ENCODE measurements at places on chromosomes 7 and 10.

- DNase-seq, result no peak
Measured at GRCh38 chr10:62234077-62234605, 34.5 kb downstream of the RTKN2 start.

DNA sequence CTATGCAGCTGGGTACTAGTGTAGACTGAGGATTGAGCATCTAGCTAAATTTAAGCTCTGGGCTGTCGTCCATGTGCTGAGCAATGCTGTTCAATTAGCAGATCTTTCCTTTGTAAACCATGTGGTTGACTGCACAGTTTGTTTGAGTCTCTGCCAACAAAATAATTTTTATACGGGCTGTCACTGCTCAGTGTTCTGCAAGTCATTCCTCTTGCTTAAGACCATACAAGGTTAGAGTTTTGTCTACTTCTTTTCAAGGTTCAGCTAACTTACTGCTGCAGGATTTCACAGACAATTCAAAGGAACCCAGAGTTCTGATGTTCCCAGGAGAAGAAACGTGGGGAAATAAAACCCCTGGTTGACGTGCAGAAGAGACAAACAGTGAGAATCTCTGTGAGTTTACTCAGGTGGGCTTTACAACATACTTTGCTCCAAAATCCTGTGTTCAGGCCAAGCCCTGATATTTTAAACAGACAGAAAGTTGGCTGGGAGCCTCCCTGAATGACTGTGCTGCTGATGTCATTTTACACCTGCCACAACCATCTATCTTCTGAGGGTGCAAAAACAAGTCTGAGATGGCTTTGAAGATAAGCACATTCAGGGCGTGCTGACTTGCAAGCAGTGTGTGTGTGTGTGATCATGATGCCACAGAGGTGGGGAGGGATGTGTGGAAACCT is 177.1 kb upstream of the SVIL start:
- DNase-seq, result peak; percentile 68

DNA sequence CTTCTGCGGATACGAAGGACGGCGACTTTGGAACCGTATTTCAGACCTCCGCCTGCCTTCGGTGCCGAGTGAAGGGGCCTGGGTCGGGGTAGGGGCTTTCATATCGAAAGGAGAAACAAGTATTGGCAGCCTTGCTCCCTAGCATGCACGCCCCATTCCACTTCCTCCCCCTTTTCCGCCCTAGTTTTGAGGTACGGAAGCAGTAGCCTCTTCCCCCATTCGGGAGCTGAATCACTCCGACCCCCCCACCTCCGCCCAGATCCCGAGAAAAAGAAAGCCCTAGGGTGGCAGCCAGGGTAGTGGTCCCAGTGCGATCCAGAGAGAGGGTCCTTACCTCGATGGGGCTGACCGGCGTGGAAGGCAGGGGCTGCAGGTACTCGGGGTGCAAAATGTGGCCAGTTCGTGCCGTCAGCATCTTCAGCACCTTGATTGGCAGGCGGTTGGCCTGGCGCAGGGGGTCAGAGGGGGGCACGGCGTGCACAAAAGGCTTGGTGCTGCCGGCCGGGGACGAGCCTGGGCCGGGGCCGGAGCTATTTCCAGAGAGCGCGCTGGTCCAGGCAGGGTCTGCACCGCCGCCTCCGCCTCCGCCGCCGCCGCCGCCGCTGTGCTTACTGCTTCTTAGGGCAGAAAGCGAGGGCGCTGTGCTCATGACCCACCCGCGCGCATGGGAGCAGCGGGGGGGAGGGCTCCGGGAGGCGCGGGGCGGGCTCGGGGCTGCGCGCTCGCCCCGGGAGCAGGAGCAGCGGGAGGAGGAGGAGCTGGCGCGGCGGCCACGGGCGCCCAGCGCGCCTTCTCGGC is 594 bp downstream of the ZNF503 start:
- DNase-seq, result peak; percentile 75

DNA sequence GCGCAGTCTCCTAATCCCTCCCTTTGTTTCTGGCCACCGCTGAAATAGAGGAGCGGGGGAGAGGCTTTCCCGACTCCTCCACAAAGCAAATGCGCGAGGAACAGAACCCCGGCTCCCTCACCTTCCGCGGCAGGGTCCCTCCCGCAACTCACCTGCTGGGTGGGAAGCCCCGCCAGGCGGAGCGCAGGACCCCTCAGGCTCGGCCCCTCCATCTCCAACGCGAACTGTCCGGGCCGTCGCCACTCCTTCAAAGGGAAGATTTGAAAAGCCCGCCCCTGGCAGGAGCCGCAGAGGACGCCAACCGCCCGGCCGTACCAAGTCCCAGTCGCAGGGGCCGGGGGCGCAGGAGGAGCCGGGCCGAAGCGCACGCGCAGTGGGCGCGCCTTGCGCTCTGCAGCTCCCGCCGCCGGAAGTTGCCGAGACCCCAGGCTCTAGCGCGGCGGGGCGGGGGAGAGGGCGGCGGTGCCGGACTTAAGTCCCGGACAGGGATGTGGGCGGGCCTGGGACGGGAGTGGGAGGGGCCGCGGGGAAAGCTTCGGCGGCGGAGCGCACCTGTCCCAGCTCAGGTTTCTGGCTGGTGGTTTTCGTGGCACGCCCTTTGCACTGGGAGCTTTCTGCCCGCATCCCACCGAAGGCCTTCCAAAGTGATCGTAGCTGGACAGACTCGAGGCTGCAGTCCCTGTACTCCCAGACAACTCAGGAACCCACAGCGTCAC is at the start of gene RTKN2:
RTKN2 (minus strand) TSS at position 446 of the 716 bp plus-strand sequence; CDS start at position 212, 234 bp downstream.
- peak; percentile 87 for DNase-seq

- no peak for DNase-seq
Measured at GRCh38 chr7:90817846-90818245, 221.7 kb downstream of the CDK14 start.

DNA sequence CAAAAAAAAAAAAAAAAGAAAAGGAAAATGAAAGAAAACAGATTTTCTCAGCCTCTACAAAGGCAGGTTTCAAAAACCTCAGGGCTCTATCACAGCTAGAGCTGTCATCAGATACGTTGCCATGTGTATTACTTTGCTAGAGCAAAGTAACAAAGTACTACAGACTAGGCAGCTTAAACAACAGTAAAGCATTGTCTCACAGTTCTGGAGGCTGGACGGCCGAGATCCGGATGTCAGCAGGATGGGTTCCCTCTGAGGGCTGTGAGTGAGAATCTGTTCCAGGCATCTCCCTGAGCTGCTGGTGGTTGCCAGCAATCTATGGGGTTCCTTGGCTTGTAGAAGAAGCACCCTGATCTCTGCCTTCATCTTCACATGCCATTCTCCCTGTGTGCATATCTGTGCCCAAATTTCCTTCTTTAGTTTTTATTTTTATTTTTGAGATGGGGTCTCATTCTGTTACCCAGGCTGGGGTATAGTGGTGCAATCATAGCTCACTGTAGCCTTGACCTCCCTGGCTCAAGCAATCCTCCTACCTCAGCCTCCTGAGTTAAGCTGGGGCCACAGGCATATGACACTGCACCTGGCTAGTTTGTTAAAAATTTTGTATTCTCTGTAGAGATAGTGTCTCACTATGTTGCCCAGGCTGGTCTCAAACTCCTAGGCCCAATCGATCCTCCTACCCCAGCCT is 48.9 kb upstream of the KDM7A start:
- DNase-seq, result no peak

GRCh38 chr10:18497806-18498369 is 153.5 kb downstream of the NSUN6 start:
- no peak for DNase-seq

- DNase-seq, result no peak
Measured at GRCh38 chr10:108783897-108784296, 1139.4 kb downstream of the XPNPEP1 start.

DNA sequence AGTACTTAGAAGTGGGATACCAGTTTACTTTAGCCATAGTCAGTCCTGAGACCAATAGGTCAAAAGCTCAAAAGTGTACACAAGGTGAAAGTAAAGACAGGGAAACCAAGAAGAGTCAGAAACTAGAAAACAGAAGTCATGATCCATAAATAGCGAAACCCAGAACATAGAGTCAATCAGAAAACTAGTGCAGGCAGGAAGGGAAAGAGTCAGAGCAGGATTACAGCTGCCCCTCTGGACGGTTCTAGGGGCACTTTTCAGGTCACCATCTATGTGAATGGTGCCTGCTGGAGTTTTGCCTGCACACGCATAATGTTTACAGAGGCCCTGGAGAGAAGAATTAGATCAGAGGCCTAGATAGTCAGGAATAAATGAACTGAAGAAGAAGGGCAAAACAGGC is 22.4 kb upstream of the DMTF1 start:
- no peak for DNase-seq

DNA sequence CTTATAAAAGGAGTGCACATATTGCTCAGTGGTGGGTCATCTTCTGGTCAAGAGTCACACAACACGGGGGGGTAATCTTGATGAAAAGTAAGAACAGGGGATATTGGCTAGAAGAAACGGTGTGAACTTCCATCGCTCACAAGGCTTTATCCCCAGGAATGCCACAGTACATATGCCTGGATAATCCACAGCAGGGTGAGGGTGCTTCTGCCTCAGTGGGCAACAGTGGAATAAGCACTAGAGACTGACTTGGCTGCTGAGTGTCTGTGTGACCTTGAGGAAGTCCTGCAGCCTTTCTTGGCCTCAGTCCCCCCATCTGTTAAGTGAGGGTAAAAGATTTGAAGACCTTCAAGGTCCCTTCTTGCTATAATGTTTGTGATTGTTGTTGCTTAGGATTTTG is 44.9 kb upstream of the SHH start:
- no peak for DNase-seq

DNA sequence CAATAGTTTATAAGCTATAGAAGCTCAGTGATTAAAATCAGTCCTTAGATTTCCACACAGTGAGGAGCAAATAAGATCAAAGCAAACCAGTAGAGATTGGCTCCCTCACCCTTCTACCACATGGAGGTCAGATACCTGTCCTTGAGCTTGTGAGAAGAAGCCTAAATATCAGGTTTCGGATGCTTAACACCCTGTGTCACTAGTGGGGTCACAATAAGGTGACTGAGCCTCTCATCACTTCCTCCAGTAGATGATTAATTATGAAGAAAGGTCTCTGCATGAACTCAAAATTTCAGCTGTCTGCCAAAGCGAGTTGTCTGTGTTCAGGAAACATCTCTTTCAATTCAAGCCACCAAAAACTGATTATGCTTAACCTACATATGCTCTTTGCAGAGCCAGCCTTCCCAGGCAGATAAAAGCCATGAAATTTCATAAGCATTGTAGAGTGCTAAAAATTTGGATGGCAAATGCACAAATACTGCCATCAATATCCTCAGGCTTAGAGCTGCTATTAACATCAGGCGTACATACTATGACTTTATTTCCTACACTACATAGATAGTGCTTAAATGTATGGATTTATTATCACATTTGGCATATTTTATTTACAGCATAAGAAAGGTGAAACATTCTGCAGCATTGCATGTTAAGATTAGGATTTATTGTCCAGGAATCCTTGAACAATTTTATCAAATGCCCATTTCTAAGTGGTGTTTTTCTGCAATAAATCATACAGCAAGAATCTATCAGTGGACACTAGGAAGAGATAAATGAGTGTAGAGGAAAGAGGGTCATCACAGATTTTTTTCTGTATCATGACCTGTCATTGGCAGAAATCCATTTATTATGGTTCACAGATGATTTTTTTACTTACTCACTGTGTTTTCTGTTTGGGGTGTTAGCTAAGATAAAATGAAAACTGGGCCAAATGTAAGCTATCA is 285.1 kb upstream of the SP8 start:
- DNase-seq, result no peak

DNA sequence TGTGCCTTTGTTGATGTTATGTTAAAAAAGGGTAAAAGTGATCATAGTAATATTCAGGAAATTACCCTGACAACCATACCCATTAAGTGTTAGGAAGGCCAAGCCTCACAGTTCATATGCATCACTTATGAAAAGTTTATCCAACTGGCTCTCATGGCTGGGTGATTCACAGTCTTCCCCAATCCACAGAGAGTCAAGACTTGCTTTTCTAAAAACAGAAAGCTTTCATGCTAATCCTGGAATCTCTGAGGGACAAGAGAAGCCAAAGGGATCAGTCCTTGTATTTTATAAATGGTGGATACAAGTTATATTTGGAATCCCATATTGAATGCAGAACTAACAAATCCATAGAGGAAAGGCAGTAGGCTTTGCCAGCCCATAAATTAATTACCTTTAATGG is 218.3 kb downstream of the JAZF1 start:
- DNase-seq, result no peak

- DNase-seq, result no peak
Measured at GRCh38 chr7:36278620-36279172, 111.0 kb upstream of the ANLN start.

- no peak for DNase-seq
Measured at GRCh38 chr10:99855479-99856071, 73.1 kb downstream of the ABCC2 start.

DNA sequence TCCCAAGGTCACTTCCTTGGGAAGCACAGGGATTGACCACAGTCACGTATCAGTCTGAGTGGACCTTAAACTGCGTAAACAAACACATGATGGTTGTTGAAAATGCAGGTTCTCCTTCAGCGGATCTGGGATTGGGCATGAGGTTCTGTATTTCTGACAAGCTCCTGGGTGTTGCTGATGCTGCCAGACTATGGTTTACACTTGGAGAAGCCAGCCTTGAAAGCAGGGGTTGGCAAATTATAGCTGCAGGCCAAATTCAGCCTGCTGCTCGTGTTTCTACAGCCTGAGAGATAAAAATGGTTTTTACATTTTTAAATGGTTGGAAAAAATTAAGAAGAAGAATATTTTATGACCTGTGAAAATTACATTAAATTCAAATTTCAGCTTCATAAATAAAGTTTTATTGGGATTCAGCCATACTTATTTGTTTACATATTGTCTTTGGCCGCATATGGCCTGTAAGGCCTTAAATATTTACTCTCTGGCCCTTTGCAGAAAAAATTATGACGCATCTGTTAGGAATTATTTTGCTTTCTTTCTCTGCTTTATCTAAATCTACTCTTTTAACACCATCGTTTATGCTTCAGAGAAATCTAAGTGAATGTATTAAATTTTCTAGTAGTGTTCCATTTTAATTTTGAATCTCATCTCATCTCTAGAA is 109.6 kb downstream of the SH2D4B start:
- DNase-seq, result no peak

DNA sequence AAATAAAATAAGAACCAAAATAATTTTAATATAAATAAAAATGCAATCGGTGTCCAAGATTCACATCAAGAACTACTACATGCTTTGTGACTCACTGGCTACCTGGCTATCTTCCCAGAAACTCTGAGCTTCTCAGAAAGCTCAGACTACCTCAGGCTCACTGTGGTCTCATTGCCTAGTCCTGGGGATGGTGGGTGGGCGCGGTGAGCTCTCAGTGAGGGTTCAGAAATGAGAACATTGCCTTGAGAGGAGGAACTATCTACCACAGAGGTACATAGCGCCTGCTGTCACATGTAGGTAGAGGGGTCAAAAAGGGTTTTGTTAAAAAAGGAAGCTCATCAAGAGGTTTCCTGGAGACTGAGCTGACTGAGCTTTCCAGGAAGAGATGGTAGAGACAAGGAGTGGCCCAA is 108.0 kb downstream of the WDFY4 start:
- no peak for DNase-seq
